NCI-H1105 treated with DMSO at 0.1 percent for 48 hours (cell line): ENCODE measurements at places on chromosomes 4 and X.

DNA sequence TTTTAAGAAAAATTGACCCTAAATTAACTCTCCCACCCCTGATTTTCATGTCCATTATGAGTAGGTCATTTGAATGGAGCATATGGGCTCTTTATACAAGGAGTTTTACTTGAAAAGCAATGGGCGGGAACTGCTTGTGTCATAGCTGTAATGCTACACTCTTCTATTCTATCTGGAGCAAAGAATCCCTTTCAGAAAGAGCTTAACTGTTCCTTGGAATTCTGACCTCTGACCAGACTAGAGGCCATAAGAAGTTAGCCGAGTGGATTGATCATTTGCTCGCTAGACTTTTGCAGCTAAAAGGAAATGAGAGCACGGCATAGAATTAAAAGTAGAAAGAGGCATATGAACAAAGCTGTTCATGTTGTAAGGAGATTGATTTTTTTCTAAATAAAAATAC lies 79.1 kb downstream of the DOCK11 start:
- DNase-seq, result no peak

DNA sequence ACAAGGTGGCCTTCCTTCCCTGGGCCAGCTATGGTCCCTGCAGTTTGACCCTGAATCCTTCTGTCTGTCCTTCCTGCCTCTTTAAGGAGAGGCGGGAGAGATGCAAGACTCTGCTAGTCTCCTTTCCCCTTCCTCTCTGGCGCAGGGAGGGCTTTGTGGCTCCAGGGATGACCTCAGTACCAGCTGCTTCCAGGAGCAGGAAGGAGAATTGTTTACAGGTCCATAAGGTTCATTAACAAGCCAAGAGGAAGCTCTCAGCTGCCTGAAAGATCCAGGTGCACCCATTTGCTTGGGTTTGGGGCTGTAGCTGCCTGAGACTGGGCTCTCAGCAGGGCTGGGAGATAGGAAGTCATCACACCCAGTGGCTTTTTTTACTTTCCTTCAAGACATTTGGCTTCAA lies 4.0 kb upstream of the FATE1 start:
- DNase-seq, result no peak

DNA sequence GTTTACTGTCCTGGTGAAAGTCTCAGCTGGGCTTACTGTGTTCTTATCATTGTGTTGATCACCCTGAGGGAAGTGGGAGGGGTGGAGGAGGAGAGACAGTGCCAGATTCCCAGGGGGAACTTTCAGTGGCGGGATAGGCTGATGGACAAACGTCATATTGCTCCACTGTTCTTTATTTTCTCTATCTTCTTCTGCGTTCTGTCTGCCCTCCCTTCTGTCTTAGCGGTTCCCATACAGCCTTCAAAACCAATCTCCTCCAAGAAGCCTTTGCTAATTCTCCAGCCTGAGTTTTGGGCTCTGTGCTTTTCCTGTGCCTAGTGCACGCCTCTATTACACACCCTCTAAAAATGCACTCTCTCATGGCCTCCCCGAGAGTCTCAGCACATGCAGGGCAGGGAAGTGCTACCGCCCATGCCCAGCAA lies 448.7 kb upstream of the FAT1 start:
- no peak for DNase-seq

- DNase-seq, result no peak
Measured at GRCh38 chrX:125248931-125249330, 70.7 kb upstream of the TEX13C start.

DNA sequence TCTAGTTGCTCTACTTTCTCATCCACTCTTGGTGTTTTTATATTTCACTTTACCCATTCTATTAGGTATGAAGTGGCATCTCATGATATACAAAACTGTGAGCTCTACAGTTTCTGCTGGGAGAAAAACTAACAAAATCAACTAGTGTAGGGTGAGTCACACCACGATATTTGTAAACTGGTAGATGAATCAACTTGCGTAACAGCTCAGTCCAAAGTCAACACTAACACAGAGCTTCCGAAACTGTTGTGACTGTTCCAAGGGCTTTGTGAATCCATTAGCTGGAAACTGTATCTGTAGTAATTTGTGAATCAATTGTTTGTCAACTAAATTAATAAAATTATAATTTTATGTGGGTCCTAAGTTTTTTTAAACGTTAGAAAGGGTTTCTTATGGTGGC lies 119.8 kb upstream of the TSPAN5 start:
- DNase-seq, result no peak

GRCh38 chrX:107465932-107466620 lies 16.6 kb downstream of the FRMPD3 start:
- DNase-seq, result no peak

GRCh38 chr4:73662709-73663546 lies 42.7 kb upstream of the RASSF6 start:
- DNase-seq, result peak; percentile 40

GRCh38 chr4:98510340-98510739 lies 148.1 kb downstream of the TSPAN5 start:
- no peak for DNase-seq

- no peak for DNase-seq
Measured at GRCh38 chr4:93467484-93468155, 360.9 kb upstream of the ATOH1 start.

GRCh38 chrX:82218361-82218760 lies 1016.5 kb downstream of the SH3BGRL start:
- peak; percentile 25 for DNase-seq

DNA sequence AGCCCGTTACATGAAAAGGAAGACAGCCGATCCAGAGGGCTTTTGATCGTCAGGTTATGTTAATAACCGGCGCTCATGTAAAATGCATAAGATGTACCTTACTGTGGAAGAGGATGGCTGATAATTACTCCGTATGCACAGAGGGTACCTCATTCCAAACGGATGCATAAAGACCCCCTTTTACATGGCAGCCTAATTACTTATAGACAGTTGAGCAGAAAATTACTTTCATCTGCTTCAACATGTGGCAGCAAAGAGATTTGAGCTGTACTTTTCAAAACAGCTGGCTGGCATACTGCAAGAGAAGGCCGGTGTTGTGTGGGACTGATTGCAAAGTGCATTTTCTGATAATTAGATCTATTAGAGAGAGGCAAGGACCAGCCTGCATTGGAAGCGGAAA lies 103.4 kb downstream of the SHOX start:
- no peak for DNase-seq

GRCh38 chr4:41256131-41256739 lies 493 bp upstream of the UCHL1 start:
- peak; percentile 47 for DNase-seq

DNA sequence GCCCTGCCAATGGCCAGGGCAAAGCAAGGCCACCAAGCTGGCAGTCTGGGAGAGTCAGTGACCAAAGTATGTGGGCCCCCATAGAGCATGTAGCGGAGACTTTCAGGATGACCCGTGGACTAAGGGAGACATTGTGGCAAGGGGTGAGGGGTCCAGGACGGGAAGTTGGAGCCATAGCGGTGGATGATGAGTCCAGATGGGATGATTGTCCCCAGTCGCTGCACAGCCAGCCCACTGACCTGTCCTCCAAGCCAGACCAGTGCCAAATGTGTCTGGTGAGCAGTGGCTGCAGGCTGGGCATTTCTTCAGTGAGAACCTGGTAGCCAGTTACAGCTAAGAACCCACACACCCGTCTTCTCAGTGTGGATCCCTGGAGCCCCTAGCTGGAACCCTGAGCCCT lies 34.3 kb downstream of the ZNF185 start:
- DNase-seq, result no peak

DNA sequence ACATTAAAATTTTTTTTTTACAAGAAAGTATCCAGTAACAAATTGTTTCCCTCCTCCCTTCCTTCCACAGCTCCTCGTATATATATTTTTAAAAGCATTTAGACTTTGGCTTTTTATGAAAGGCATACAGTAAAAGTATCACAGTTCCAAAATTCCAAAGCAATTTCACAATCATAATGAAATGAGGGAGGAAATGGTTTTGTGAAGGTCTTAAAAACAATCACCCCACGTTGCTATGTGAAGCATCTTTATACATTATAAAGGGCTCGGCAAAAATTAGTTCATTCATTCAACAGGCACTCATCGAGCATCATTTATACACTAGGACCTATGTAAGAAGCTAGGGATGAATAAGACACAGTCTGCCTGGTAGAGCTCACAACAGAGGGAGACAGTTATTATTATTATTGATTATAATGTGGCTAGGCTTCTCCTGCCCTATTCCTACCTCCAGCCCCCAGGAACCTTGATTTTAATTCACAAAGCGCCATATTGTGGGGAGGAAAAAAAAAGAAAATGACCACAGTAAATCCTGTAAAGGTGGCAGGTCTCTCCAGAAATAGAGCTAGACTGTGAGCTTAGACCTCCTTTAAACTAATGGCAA lies 239.9 kb downstream of the MAML3 start:
- no peak for DNase-seq

DNA sequence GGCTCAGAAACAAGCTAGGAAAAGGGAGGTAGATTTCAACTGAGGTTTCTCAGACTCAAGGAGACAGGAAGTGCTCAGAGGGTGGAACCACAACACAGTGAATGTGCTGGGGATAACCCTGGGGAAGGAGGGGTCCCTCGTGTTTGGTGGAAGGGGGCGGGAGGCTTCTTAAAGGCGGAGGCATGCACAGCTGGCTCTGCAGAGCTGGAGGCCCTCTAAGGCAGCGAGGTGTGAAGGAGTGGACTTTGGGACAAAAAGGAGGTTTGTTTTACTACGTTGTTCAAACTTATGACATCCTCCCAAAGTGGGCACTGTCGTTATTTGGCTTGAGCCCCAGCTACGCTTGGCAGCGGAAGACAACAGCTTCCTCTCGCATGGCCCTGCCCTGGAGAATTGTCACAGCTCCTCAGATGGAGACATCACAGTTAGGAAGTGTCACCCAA lies 21.7 kb upstream of the MTM1 start:
- no peak for DNase-seq

DNA sequence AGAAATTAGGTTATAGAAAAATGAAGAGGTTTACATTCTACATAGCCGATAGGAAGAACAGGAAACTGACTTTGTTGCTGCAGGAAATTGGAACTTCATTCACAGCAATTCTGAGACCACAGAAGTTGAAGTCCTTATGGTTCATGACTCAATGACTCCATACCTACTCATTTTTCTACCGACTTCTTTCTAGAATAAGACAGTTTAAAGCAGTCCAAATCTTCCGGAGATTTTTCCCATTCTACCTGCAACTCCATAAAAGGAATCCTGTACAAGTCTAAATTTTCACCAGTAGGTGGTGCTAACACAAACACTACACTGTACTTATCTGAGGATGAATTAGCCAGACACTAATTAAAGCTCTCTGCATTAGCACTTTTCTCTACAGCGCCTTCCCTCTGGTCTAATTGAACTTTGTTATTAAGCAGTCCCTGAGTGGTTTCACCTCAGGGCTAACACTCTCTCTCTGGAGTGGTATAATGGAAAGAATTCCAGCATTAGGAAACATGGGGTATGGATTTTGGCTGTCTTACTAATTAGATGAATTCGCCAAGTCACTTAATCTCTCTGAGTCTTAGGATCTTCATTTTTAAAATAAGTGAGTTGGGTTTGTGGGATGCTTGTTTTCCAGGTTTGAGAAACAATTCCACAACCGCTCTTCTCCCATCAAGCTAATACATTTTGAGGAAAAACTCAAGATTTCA lies 167.9 kb downstream of the SMIM20 start:
- DNase-seq, result peak; percentile 57

GRCh38 chr4:23922541-23923111 lies 32.8 kb upstream of the PPARGC1A start:
- DNase-seq, result no peak

GRCh38 chrX:6849716-6850414 lies 297.6 kb upstream of the STS start:
- DNase-seq, result no peak

DNA sequence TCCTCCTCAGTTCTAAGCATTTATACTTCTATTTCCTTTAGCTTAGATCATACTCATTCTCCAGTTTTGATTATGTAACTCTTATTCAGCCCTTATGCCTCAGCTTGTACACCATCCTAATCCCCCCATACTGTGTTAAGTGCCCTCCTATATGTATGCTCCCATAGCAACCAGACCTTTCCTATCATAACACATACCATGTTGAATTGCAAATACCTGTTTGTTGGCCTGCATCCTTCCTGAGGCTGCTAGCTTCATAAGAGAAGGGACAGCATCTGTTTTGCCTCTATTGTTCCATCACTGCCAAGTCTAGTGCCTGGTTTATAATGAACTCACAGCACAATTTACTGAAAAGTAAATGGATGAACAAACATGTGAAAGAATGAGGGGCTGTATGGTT lies 443.7 kb downstream of the CENPC start:
- no peak for DNase-seq

GRCh38 chrX:1581132-1581531 lies 10.3 kb upstream of the AKAP17A start:
- peak; percentile 5 for DNase-seq

GRCh38 chr4:123346330-123346940 lies 50.2 kb upstream of the SPRY1 start:
- no peak for DNase-seq

GRCh38 chrX:2311501-2311900 lies 189.3 kb downstream of the DHRSX start:
- DNase-seq, result no peak

- no peak for DNase-seq
Measured at GRCh38 chr4:77445823-77446222, 159.8 kb upstream of the CXCL13 start.

- DNase-seq, result no peak
Measured at GRCh38 chr4:132982151-132982550, 166.9 kb upstream of the PCDH10 start.

DNA sequence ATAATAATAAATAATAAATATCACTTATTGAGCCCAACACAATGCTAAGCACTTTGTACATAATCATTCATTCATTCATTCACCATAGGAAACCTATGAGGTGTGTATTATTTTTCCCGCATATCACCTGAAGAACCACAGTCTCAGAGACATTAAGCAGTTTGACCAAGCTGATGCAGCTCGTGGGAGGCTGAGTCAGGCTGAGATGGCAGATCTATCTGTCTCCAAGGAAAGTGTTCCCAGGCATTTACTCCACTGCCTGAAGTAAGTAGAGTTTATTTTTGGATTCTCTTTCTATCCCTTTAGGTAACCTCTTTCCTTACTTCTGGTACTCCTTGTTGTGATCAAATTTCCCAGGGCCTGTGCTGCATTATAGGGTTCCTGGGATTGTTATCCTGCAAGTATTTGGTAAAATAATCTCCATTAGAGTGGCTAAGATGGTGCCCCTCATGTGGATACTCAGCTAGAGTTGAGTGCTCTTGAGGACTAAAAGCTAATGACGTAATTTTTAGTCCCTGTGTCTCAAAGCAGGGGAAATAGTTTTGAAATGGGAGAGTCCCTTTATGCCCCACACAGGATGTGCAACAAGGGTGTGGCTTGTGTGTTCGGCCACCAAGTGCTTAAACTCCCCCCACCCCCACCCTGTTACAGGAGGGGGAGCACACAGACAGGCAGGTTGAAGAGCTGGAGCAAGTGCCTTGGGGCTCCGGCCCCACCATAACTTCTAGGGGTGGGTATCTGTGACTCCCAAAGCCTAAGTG lies 467.0 kb downstream of the STIM2 start:
- DNase-seq, result no peak
